Activated naive CD8-positive, alpha-beta T cell treated with anti-CD3 and anti-CD28 coated beads, Interleukin-2, amount 10 ng/mL, durations not matched to agents 7 days and 5 days (primary cell): ENCODE measurements at places on chromosomes 3 and 15. TPM values are rescaled to one million over a fixed set of nuclear protein-coding genes. Genes with fewer than 3 reads are reported as not detected.

Gene IL12A
- total RNA-seq, result 0.19 TPM

DNA sequence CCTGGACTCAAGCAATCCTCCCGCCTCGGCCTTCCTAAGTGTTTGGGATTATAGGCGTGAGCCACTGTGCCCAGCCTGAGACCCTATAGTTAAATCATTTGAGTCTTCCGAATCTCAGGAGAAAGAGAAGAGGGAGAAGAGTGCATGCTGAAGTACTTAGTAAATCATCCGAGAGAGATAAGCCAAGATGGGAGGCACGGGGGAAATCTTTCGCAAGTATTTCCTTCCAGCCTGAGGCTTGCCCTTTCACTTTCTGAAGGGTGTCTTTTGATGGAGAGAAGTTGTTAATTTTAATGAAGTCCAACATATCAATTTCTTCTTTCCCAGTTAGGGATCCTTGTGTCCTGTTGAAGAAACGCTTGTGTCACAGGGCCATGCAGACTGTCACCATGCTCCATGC lies 97.1 kb upstream of the SLC6A6 start:
- no peak for DNase-seq
- H3K4me3 ChIP-seq, result no peak overlapping the region
- no peaks in the 10 kb centered on the region for H3K36me3 ChIP-seq
- peaks cover 15% of the 10 kb centered on the region for H3K4me1 ChIP-seq
- no peak overlapping the region for H3K27ac ChIP-seq

GRCh38 chr3:170421111-170421641 lies 2.5 kb downstream of the CLDN11 start:
- DNase-seq, result no peak
- no peak overlapping the region for H3K4me3 ChIP-seq
- H3K27ac ChIP-seq, result no peak overlapping the region
- peaks cover 9% of the 10 kb centered on the region for H3K4me1 ChIP-seq
- H3K27me3 ChIP-seq, result peaks cover 49% of the 10 kb centered on the region

DNA sequence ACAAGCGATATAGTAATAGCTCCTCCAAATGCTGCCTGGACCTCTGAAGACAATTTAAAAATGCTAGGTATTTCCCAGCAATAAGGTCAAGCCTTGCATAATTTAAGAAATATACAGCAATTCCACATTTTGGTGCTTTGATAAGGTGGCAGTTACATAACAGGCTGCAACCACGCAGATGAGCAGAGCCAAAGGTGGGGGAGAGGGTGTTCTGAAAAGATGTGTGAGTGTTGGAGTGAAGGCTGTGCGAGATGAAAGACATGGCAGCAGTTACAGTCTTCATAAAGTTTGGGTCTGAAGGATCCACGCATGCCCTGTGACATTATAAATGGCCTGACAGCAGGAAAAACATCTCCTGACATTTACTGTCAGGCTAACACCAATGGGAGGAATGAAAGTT lies 26.1 kb downstream of the CTDSPL start:
- H3K27me3 ChIP-seq, result peaks cover 21% of the 10 kb centered on the region
- DNase-seq, result no peak
- no peaks in the 10 kb centered on the region for H3K36me3 ChIP-seq
- H3K27ac ChIP-seq, result no peak overlapping the region

DNA sequence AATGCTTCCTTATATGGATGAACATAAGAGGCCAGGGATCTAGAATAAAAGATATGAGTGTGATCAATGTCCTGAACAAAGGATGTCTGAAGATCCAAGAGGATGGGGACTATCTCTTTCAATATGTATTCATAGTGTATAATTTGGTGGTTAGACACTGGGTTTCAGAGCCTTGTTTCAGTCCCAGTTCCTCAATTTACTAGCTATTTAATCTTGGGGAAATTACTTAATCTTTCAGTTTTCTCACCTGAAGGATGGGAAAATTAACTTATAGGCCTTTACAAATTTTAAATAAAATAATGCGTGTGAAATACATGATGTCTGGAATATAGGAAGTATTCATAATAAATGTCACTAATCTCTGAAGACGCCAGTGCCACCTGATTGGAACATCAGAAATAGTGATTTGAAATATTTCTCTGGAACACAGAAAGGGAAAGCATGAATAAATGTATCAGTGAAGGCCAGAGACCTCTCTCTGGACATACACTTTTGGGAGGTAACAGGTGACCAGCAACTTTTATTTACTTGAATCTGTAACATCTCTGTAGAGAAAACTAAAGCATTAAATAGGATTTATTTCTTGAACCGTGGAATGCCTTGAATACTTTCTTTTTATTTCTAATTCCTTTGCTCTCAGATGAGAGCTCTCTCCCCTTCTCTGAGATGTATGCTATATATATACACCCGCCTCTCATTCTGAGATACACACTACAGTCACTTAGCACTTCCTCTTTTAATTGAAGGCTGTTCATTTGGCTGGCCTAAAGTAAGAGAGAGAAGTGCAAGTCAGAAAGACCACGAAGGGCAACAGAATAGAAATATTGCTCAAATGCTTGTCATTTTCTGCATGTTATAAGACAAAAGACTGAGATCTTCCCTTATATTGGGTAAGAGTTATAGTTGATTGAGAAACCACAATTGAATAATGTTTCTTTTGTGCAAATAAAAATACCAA lies 407.1 kb downstream of the LSAMP start:
- no peaks in the 10 kb centered on the region for H3K27me3 ChIP-seq
- H3K4me3 ChIP-seq, result no peak overlapping the region
- DNase-seq, result no peak
- H3K27ac ChIP-seq, result no peak overlapping the region
